H7 (cell line): ENCODE measurements at places on chromosomes 2 and 18.

- peak; percentile 37 for DNase-seq
Observed at GRCh38 chr18:57008001-57008686, 138.7 kb upstream of the BOD1L2 start.

DNA sequence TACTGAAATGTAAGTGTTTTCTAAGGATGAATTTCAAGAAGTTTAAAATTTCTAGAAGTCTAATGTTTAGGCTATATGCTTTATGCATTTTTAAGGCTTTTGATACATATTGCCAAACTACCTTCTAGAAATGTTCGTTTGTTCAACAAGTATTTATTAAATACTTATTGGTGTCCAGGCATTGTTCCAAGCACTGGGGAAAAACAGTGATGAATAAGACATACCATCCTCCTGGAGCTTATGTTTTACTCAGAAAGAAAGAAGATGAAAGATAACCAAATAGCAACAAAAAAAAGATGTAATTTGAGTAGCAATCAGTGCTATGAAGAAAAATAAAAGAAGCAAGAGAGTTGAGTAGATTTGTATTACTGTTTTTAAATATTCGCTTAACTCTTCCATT, 692.9 kb downstream of the SLC4A3 start:
- DNase-seq, result no peak

GRCh38 chr2:52622266-52622665, 1145.3 kb upstream of the CHAC2 start:
- DNase-seq, result no peak

GRCh38 chr2:203909974-203910373, 26.6 kb upstream of the ICOS start:
- DNase-seq, result no peak

GRCh38 chr2:234981197-234982095, 29.6 kb downstream of the SH3BP4 start:
- peak; percentile 80 for DNase-seq

GRCh38 chr2:83522891-83523493, 936.1 kb downstream of the SUCLG1 start:
- no peak for DNase-seq

- DNase-seq, result no peak
Observed at GRCh38 chr2:108823286-108823685, 36.7 kb downstream of the CCDC138 start.

DNA sequence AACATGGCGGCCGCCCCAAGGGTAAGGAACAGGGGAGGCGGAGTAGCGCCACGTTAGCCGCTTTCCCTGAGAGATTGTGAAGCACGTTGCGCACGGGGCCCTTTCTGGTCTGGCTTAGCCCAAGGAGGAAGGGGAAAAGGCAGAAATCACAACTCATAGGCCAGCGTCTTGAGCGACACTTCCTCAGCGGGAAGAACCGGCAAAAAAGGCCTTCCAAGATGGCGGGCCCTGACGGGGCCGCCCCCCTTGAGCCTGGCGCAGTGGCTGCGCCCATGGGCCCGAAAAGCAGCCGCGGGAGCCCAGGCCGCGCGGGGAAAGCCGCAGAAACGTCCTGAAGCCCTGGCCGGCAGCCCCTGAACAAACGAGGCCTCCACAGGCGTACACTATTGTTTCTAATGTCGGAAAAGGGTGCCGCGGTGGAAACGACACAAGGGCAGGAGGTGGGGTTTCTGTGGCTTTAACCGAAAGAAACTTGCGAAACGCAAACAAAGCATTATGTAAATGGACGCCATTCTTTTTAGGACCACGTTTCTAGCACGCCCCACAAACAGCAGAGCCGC, 919 bp upstream of the PCBP1 start:
- no peak for DNase-seq

GRCh38 chr2:85706063-85706462, 11.9 kb downstream of the GNLY start:
- DNase-seq, result peak; percentile 4

DNA sequence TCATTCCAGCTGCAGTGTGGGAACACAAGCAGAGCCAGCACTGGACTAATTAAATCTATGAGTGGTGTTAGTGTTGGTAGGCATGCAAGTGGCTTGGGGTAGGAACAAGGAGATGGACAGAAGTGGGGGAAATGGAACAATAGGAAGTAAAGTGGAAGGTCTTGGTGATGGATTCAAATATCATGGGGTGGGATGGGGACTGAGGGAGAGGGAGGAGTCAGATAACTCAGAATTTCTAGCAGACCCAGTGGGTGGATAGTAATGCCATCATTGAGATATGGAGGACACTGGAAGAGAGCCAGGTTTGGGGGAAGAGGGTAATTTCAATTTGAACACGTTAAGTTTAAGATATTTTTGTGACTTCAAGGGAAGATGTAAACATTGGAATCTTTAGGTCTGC, 2.9 kb upstream of the LNPK start:
- no peak for DNase-seq

- no peak for DNase-seq
Observed at GRCh38 chr2:63855418-63856302, 14.0 kb downstream of the UGP2 start.

DNA sequence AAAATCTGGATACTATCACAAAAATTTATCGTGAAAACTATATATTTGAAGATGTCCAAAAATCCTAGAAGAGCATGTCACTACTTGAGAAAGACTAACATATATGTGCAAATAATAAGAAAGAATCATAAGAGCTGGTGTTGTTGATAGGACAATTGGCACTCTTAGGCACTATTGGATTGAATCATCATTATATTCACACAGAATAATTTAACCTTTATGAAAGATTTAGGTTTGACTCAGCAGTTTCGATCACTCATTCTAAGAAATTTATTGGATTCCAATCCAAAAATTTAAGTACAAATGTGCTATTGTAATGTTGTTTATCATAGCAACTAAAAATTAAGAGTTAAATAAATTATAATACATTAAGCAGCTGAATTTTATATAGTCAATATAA, 503.6 kb downstream of the SPAG16 start:
- no peak for DNase-seq

DNA sequence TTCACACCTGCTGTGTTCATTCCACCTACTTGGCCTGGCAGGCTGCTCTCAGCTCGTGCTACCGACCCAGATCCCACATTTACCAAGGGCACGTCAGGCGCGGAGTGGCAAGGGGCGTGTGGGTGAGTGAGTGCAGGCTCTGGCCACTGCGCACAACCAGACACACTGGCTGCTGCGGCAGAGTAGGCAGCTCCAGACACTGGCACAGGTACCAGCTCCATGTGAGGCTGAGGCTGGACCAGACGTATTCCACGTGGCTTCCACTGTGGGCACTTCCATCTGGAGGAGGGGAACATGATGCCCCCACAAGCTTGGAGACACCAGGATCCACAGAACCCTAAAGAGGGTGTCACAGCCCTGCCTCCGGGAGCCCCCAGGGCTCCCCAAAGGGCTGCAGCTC, 74.6 kb upstream of the ZNF804A start:
- no peak for DNase-seq

GRCh38 chr18:56913941-56914340, 232.9 kb upstream of the BOD1L2 start:
- no peak for DNase-seq

GRCh38 chr2:220601674-220602073, 970.4 kb downstream of the EPHA4 start:
- DNase-seq, result peak; percentile 7

DNA sequence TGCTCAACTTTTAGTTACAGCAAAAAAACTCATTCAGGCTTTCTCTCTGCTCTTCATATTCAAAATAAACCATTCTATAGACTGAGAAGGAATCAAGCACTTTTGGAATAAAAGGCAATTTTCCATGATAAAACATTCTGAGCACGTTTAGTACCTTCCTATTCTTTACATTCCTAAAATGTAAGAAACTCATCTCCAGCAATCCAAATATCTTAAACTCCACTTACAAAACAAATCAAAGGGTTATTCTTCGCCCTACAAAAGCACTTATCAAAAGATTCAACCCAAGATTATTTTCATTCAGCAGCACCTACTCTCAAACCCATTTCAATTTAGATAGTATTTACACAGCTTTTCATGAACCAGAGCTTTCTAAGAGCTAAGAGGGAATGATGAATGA, 2.9 kb upstream of the LGALSL start:
- no peak for DNase-seq

GRCh38 chr2:160512491-160512890, 18.9 kb upstream of the RBMS1 start:
- no peak for DNase-seq

GRCh38 chr2:233440714-233441113, 86.4 kb downstream of the DGKD start:
- DNase-seq, result no peak
